Thymus (tissue), 14 donors: ENCODE measurements at places on chromosomes 12 and 14. TPM values are rescaled to one million over a fixed set of nuclear protein-coding genes. Genes with fewer than 3 reads are reported as not detected.

TMEM229B gene
- total RNA-seq: 13.7 TPM

MYBPC1 gene
- 4.6 TPM for total RNA-seq

GRCh38 chr12:49702009-49702408, 5.2 kb downstream of the FMNL3 start:
- no peak for DNase-seq
- peaks cover 4% of the 10 kb centered on the region for H3K27me3 ChIP-seq
- no peak overlapping the region for H3K4me3 ChIP-seq
- H3K36me3 ChIP-seq: no peaks in the 10 kb centered on the region

- no peak for DNase-seq
- H3K4me1 ChIP-seq: no peaks in the 10 kb centered on the region
- H3K4me3 ChIP-seq: no peak overlapping the region
- H3K27me3 ChIP-seq: no peaks in the 10 kb centered on the region
- no peak overlapping the region for H3K27ac ChIP-seq
Observed at GRCh38 chr12:86730233-86730632, 474.0 kb upstream of the MGAT4C start.

GRCh38 chr14:30158299-30158698, 230.7 kb upstream of the PRKD1 start:
- no peaks in the 10 kb centered on the region for H3K36me3 ChIP-seq
- no peaks in the 10 kb centered on the region for H3K27me3 ChIP-seq
- no peak for DNase-seq

- no peak overlapping the region for H3K4me3 ChIP-seq
- no peaks in the 10 kb centered on the region for H3K27me3 ChIP-seq
- no peak for DNase-seq
- no peak overlapping the region for H3K27ac ChIP-seq
- H3K36me3 ChIP-seq: no peaks in the 10 kb centered on the region
Observed at GRCh38 chr12:90064852-90065801, 356.5 kb upstream of the ATP2B1 start.

GRCh38 chr12:42557586-42558172, 31.9 kb downstream of the PRICKLE1 start:
- H3K36me3 ChIP-seq: no peaks in the 10 kb centered on the region
- H3K27ac ChIP-seq: no peak overlapping the region
- H3K27me3 ChIP-seq: no peaks in the 10 kb centered on the region
- H3K4me3 ChIP-seq: no peak overlapping the region

DNA sequence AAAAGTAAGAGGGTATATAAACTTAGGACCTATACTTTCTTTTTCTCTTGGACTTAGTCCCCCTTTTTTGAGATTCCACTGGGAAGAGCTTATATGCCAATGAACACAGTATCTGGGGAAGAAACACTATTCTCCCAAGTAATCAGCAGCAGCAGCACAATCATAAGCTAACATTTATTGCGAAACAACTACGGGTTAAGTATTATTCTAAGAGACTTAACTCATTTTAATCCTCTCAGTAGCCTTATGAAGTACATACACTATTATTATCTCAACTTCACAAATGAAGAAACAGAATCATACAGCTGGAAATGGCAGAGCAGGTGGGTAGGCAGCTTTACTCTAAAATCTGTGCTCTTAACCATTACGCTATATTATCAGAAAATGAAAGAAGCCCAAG, 27.9 kb downstream of the BAZ2A start:
- no peaks in the 10 kb centered on the region for H3K27me3 ChIP-seq
- H3K4me3 ChIP-seq: no peak overlapping the region
- H3K36me3 ChIP-seq: peaks cover 99% of the 10 kb centered on the region
- no peak for DNase-seq
- no peak overlapping the region for H3K27ac ChIP-seq

GRCh38 chr14:68758301-68758700, 34.6 kb downstream of the ZFP36L1 start:
- DNase-seq: no peak
- peaks cover 18% of the 10 kb centered on the region for H3K4me1 ChIP-seq
- no peaks in the 10 kb centered on the region for H3K27me3 ChIP-seq
- H3K4me3 ChIP-seq: no peak overlapping the region
